ENCODE measurements at places on chromosomes 4 and X.

DNA sequence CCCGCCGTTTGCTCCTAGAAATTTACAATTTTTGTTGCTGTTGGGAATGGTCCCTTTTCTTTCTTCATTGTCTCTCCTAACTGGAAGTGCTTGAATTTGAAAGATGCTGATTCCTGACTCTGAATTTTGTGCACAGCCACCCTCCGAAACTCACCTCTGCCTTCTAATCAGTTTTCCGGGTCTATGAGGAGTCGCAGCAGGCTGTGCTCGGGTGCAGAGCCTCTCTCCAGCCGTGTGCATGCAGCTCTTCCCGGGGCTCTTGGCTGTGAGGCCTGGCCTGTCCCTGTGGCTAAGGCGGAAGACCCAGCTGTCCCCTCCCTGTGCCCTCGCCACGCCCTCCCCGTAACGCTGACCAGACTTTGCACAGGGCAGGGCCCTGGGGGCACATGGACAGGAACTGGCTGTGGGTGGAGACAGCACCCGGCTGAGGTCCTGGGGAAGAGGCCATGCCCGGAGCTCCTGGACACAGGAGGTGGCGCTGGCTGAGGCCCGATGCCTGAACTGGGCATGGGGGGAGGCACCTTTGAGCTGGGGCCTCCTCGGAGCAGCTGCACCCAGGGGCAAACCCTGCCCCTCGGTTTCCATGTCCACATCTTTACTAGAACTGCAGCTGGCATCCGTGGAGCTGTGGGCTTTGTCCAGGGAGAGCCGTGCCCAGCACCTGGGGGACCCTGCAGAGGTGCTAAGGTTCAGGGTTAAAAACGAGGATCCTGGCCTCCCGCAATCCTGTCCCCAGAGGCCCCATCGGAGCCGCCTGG is 32.6 kb upstream of the SPON2 start:
- DNase-seq, result no peak

GRCh38 chr4:172898715-172899114 is 269.9 kb upstream of the GALNT7 start:
- DNase-seq, result no peak

GRCh38 chrX:74922922-74923543 is 2.2 kb downstream of the NEXMIF start:
- no peak for DNase-seq

DNA sequence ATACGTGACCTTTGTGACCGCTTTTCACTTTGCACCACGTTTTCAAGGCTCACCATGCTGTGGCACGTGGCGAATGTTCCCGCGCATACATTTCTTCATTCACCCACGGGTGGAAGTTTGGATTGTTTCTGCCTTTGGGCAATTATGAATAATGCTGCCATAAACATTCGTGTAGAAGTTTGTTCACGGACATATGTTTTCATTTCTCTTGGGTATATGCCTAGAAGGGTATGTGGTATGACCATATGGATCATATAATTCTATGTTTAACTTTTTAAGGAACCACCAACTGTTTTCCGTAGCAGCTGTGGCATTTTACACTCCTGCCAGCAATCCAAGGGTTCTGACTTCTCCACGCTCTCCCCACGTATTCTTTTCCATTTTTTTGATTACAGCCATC is 60.9 kb upstream of the MXD4 start:
- DNase-seq, result no peak

GRCh38 chr4:124066595-124066994 is 645.9 kb downstream of the ANKRD50 start:
- DNase-seq, result no peak

DNA sequence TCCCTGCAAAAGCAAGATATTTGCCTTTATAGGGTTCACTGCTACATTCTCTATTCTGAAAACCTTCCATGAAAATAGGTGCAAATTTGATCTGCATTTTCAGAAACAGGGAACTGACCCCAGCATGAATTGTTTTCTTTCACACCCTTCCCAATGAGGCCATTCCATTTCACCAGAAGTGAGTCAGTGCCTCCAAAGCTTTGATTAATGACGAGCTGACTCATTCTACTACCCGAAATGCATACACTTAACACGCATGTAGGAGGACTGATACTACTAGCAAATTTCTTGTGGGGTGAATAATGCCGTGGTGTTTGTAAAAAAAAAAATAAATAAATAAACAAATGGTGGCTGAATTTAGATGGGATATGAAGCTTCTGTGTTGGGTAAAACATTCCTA is 146.9 kb upstream of the FGF13 start:
- DNase-seq, result no peak

Measured in stimulated activated CD8-positive, alpha-beta memory T cell treated with anti-CD3 and anti-CD28 coated beads, Interleukin-15, amount 100 ng/mL, for 24 hours (primary cell).